Lower lobe of right lung (tissue), 2 donors: ENCODE measurements at places on chromosomes 5 and 9. TPM values are rescaled to one million over a fixed set of nuclear protein-coding genes. Genes with fewer than 3 reads are reported as not detected.

DNA sequence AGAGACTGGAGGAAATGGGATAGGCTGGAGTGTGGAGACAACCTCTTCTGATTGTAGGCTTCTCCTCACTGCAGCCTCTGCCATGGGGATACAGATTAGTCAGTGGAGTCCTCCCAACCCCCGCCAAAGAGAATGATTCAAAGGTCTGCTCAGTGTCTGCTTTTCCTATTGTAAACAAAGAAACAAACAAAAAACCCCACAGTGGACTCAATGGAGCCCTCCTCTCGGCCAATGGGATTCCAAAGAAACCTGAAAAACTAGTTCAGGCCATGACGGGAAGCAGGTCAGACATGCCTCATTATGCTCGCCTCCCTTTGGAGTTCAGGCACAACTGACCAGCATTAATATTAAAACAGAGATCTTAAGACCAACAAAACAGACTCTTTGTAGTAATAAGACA, 85.8 kb downstream of the SEC61B start:
- DNase-seq, result no peak

GRCh38 chr9:35618854-35619799, 914 bp upstream of the CD72 start:
- DNase-seq, result no peak

- no peak for DNase-seq
Measured at GRCh38 chr5:135360278-135361274, 38.5 kb downstream of the MACROH2A1 start.

DNA sequence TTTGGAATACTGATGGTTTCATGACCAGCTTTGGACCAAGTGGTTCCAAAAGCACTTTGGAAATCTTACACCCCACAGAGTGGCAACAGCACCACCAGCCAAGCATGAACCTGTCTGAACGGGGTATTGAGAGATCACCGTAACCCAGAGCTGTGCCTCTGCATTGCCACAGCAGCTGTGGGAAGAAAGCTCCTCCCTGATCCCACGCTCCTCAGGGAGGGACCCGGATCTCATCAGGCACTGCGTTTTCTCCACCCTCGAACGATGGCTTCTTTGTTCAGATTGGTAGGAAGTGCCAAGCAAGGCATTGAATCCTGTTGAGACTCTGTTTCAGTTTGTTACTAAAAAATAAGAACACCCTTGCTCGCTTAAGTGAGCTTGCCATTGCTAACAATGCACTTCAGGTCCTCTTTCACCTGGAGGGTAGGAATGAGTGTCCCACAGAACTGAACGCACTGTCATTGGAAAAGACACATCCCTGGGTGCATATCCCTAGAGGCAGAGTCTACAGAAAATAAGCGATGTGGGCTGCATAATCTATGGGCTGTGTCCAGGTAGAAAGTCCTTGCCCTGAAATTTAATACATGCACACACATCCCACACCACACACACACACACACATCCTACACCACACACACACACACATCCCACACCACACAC, 118.0 kb upstream of the ICE1 start:
- DNase-seq, result no peak

Gene HACD4
- 13.5 TPM for total RNA-seq

GRCh38 chr9:121917375-121918335, 175.5 kb downstream of the TTLL11 start:
- DNase-seq, result no peak

DNA sequence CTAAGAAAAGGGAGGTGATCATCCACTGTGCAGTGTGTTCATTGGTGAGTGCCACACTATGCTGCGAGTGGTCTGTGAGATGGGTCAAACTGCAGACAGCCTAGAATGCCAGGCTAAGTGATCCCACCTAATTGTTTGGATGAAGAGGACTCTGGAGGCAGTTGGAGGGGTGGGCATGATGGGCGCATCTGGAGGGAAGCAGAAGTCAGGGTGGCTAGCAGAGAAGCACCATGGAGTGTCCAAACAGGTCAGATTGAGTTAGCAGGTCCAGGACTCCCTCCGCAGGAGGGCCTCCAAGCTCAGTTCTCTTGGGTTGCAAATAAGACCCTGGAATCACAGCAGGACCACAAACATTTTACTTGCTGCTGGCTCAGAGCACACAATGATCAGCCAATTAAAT, 19.9 kb upstream of the ANGPTL2 start:
- DNase-seq, result no peak
